Astrocyte (in vitro differentiated cells and primary cell): ENCODE measurements at places on chromosomes 6 and 20.

DNA sequence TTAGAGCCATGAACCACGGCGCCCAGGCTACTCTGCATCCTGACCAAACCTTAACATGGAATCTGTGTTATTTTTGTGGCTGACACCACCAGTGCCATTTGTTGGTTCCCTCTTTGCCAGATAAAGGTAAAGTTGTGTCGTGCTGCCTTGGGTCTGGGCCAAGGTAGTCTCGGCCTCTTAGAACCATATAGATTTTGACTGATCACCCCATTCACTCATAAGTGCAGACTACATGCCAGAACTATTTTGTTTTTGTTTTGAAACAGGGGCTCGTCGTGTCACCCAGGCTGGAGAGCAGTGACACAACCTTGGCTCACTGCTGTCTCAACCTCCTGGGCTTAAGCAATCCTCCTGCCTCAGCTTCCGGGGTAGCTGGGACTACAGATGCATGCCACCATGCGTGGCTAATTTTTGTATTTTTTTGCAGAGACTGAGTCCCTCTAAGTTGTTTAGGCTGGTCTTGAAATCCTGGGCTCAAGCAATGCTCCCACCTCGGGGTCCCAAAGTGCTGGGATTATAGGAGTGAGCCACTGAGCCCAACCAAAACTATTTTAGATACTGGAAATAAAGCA lies 19.2 kb upstream of the RIPOR3 start:
- DNase-seq: peak; percentile 12

GRCh38 chr6:49506569-49507111 lies 6.9 kb downstream of the GLYATL3 start:
- DNase-seq: no peak

GRCh38 chr6:156735751-156736150 lies 41.4 kb upstream of the ARID1B start:
- DNase-seq: no peak

- DNase-seq: no peak
Observed at GRCh38 chr6:140849456-140849855, 1283.3 kb upstream of the GJE1 start.

GRCh38 chr6:27472182-27472616 lies 706 bp downstream of the ZNF184 start:
- DNase-seq: peak; percentile 82

GRCh38 chr6:24431045-24431451 lies 28.3 kb downstream of the MRS2 start:
- peak; percentile 25 for DNase-seq

- DNase-seq: no peak
Observed at GRCh38 chr20:43284486-43284885, 94.8 kb upstream of the PTPRT start.

- DNase-seq: no peak
Observed at GRCh38 chr20:38651154-38651553, 49.5 kb downstream of the ARHGAP40 start.

DNA sequence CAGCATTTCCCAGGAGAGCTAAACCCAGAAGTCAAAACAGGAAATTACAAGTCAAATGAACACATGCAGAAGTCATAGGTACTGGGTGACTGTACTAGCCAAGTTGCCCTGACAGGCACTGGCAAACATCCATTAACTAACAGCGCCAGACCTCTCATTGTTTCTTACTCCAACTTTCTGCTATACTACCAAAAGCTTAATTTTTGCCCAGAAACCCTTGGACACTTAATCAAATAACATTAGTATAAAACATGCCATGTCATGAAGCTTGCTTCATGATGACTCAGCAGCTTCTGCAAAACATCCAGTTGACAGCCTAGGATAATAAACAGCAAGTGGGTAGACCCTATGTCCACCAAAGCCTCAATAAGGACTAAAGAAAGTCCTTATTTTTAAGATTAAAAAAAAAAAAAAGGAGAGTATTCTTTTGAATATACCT lies 3.5 kb downstream of the NUP153 start:
- peak; percentile 83 for DNase-seq

GRCh38 chr6:107716688-107717089 lies 107.4 kb downstream of the SCML4 start:
- no peak for DNase-seq
